Lower lobe of right lung (tissue), 2 donors: ENCODE measurements at places on chromosomes 12 and 14. TPM values are rescaled to one million over a fixed set of nuclear protein-coding genes. Genes with fewer than 3 reads are reported as not detected.
A peak's percentile ranks its signal among the peaks of the same experiment; 100 is the strongest.

Gene KCNK10
- not detected for total RNA-seq

DNA sequence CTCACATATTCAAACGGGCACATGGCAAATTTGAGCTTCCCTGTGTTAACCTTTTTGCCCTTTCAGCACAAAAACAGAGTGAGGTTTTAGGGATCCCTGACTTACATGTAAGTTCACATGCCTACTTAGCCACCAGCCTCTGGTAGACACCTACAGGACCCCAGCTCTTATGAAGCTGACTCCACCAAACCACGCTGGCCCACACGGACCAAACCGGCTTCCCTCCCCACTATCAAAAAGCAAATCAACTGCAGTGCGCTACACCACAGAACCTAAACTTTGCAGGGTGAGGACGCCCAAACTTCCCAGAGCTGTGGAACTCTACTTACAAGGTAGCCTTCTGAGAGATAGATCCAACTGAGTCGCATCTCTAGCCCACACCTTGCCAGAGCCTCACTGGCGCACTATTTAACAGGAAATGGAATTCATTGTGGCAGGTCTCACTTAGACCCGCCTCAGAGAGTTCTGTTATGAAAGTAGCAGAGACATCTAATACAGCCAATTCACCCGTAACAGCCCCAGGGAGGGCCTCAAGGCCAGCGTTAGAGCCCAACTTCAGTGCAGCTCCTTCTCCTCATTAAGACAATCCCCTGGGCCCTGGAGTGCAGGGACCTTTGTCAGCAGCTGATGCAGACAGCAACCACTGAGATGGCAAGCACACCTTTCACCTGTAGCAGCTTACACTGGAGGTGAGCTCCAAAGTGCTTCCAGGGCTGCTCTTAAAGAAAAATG is 49.2 kb downstream of the SH2B3 start:
- H3K27me3 ChIP-seq: no peaks in the 10 kb centered on the region
- peaks cover 7% of the 10 kb centered on the region for H3K4me1 ChIP-seq
- H3K27ac ChIP-seq: no peak overlapping the region
- no peak overlapping the region for H3K4me3 ChIP-seq
- peaks cover 98% of the 10 kb centered on the region for H3K36me3 ChIP-seq
- no peak for DNase-seq

GRCh38 chr14:104799244-104800014 is 1.5 kb upstream of the ZBTB42 start:
- peak overlapping the region; percentile 96 for H3K27ac ChIP-seq
- DNase-seq: no peak
- H3K36me3 ChIP-seq: no peaks in the 10 kb centered on the region
- no peaks in the 10 kb centered on the region for H3K27me3 ChIP-seq

DNA sequence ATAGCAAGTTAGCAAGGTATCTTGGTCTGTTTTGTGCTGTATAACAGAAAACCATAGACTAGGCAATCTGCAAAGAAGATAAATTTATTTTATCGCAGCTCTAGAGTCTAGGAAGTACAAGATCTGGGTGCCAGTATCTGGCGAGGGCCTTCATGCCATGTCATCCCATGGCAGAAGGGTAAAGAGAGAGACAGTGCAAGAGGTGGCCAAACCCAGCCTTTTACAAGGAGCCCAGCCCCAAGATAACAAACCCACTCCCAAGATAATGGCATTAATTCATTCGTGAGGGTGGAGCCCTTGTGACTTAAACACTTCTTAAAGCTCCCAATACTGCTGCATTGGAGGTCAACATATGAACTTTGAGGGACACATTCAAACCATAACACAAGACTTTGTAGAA is 16.9 kb downstream of the RPS29 start:
- H3K36me3 ChIP-seq: no peaks in the 10 kb centered on the region
- no peaks in the 10 kb centered on the region for H3K4me1 ChIP-seq
- no peaks in the 10 kb centered on the region for H3K27me3 ChIP-seq
- H3K27ac ChIP-seq: no peak overlapping the region
- DNase-seq: no peak

DNA sequence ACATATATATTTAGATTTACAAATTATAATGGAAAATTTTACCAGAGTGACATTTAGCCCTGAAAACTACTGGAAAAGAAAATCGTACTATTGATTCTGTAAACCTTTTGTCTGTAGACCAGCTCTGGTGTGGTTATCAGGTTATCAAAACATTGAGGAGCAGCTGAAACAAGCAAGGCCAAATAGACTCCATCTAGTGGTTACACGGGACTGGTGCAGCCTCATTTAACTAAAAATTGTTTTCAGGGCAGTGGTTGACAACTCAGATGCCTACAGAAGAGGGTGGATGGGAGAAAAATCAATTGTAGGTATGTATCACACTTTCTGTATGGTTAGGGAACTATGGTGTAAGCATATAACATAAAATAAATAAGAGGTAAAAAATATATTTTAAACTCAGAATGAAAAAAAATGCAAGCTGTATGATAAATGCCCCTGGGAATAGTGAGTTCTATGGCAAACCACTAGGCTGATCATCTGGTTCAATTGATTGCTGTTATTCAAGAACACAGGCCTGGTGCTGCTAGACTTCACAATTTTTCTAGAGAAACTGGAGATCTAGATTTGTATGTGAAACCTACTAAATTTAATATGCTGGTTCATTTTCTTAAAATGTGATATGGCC is 51.2 kb downstream of the ACSS3 start:
- no peak overlapping the region for H3K27ac ChIP-seq
- H3K27me3 ChIP-seq: no peaks in the 10 kb centered on the region
- no peaks in the 10 kb centered on the region for H3K36me3 ChIP-seq

Gene CAPS2
- 12.1 TPM for total RNA-seq

GRCh38 chr14:89454996-89455395 is 38.0 kb upstream of the FOXN3 start:
- H3K4me3 ChIP-seq: no peak overlapping the region
- DNase-seq: no peak
- no peak overlapping the region for H3K27ac ChIP-seq
- no peaks in the 10 kb centered on the region for H3K36me3 ChIP-seq
- peaks cover 8% of the 10 kb centered on the region for H3K4me1 ChIP-seq

Gene UNC79
- 0.18 TPM for total RNA-seq

Gene ASB2
- 2.4 TPM for total RNA-seq

Gene CABP1
- total RNA-seq: 0.30 TPM

- H3K4me3 ChIP-seq: no peak overlapping the region
- no peaks in the 10 kb centered on the region for H3K4me1 ChIP-seq
- H3K27ac ChIP-seq: no peak overlapping the region
- DNase-seq: no peak
Observed at GRCh38 chr14:31243860-31244259, 36.3 kb upstream of the HECTD1 start.

DNA sequence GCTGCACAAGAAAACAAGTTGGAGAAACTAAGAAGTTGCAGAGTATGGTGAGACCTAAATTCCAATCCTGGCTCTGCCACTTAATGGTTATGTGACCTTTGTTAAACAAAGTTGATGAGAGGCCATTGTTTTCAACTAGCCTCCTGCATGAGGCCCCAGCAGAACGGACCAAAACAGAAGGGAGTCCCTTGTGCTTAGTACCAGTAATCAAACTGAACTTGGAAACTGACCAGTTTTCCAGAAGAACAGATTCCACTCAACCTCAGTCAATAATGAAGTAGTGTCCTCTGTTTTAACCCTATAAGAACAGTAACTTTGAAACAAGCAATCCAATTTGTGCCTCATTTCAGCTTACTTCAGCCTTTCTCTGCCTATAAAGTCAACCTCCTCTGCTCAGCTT is 69.9 kb downstream of the C12orf56 start:
- H3K4me3 ChIP-seq: no peak overlapping the region
- H3K27me3 ChIP-seq: no peaks in the 10 kb centered on the region
- H3K36me3 ChIP-seq: no peaks in the 10 kb centered on the region
- no peak overlapping the region for H3K27ac ChIP-seq
- no peaks in the 10 kb centered on the region for H3K4me1 ChIP-seq
- no peak for DNase-seq

GRCh38 chr12:16913832-16914490 is 308.0 kb upstream of the LMO3 start:
- H3K27me3 ChIP-seq: no peaks in the 10 kb centered on the region
- no peaks in the 10 kb centered on the region for H3K4me1 ChIP-seq
- DNase-seq: no peak
- no peak overlapping the region for H3K27ac ChIP-seq
- no peaks in the 10 kb centered on the region for H3K36me3 ChIP-seq
- H3K4me3 ChIP-seq: no peak overlapping the region

DNA sequence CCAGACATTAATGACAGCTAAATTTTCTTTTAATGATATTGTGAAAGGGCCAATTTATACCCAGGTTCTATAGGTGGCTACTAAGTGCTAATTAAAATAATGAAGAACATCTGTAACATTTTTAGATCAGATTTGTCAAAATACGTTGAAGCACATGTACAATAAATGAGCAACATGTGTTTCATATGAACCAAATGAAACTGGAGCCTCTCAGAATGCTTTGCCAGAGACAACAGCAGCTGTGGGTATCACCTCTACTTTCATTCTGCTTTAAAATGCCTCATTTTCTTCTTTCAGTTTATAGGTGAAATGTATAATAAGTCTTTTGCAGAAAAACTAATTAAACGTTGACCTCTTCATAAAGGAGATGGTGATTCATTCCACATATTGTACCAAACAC is 26.1 kb upstream of the MYF6 start:
- no peak overlapping the region for H3K27ac ChIP-seq
- DNase-seq: no peak
- H3K27me3 ChIP-seq: no peaks in the 10 kb centered on the region
- no peaks in the 10 kb centered on the region for H3K36me3 ChIP-seq
- H3K4me1 ChIP-seq: no peaks in the 10 kb centered on the region

DNA sequence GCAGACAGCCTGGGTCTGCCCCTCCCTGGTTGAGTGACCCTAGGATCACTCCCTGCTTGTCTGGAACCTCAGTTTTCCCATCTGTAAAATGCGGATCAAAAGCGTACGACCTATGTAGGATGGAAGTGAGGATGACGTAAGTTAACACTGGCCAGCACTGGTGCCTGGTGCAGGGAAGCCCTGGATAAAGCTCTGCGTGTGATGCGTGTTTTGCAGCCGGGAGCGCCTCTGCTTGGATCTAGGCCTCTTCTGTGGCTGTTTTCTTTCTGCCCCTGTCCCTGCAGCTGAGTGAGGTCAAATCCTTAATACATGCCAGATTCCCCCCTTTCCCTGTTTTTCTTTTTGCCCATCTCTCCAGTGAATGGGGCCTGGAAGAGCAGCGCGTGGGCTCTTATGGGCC is 201.5 kb downstream of the RBM19 start:
- H3K4me3 ChIP-seq: no peak overlapping the region
- no peaks in the 10 kb centered on the region for H3K36me3 ChIP-seq
- H3K4me1 ChIP-seq: no peaks in the 10 kb centered on the region
- H3K27me3 ChIP-seq: peaks cover 59% of the 10 kb centered on the region
- DNase-seq: no peak

- no peak for DNase-seq
- no peaks in the 10 kb centered on the region for H3K27me3 ChIP-seq
- H3K4me1 ChIP-seq: no peaks in the 10 kb centered on the region
- H3K4me3 ChIP-seq: no peak overlapping the region
- no peak overlapping the region for H3K27ac ChIP-seq
- no peaks in the 10 kb centered on the region for H3K36me3 ChIP-seq
Observed at GRCh38 chr14:52078095-52078531, 9.3 kb upstream of the NID2 start.

DNA sequence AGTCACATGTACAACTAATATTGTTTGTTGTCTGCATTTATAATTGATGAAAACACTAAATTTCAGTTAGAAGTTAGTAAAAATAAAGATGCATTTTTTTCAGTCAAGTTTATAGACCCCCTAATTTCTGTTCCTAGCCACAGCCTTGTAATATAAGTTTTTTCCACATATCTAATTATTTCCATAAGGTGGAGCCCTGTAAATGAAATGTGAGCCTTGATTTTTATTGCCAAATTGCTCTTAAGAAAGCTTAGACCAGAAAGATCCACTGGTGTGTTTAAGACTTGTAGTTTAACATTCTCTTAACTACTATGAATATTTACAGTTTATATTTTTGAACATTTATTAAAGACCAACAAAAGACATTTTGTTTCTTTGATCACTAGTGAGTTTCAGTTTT is 322.1 kb upstream of the RGS6 start:
- H3K27me3 ChIP-seq: no peaks in the 10 kb centered on the region
- no peak overlapping the region for H3K27ac ChIP-seq
- no peak for DNase-seq
- H3K4me3 ChIP-seq: no peak overlapping the region
- no peaks in the 10 kb centered on the region for H3K36me3 ChIP-seq
- peaks cover 4% of the 10 kb centered on the region for H3K4me1 ChIP-seq

DNA sequence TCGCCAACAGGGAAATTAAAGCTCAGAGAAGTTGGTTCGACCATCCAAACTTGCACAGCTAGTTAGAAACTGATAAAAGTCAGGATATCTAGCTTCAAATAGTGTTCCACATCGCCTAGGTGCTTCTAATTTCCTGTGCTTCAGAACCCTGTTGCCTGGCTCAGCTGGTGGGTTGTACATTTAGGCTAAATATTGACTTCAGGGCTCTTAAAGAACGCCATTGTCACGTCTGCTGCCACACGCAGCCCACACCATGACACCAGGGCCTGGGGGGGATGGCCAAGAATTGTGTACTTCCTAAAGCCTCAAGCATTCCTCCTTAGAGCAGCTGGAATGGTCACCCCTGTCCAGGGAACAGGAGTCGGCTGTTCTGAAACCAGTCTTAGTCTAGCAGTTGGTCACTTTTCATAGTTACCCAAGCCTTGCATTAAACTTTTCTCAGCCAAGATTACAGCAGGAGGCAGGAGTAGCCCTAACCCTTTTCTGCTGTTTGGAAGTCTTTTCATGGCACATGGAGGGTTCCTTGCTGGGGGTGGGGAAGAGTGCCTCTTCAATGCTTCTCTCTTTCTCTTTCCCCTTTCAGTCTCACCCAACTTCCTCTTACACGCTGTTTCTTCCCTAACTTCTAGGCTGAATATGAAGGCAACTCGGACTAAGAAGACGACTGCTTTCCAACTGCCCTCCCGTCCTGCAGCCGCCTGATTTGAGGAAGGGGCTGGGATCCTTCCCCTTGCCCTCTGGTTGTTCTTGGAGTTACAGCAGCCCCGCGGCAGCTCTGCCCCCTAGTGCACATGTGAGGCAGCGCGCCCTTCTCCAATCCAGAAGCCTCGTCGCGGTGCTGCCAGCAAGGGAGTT is 17.1 kb downstream of the FOS start:
- H3K4me1 ChIP-seq: peaks cover 64% of the 10 kb centered on the region
- no peaks in the 10 kb centered on the region for H3K36me3 ChIP-seq
- H3K27ac ChIP-seq: peak overlapping the region; percentile 97
- H3K27me3 ChIP-seq: no peaks in the 10 kb centered on the region
- peak overlapping the region; percentile 72 for H3K4me3 ChIP-seq
- DNase-seq: peak; percentile 86

GRCh38 chr12:72574138-72574537 is 302.0 kb downstream of the TRHDE start:
- no peak for DNase-seq
- H3K27me3 ChIP-seq: no peaks in the 10 kb centered on the region
- H3K36me3 ChIP-seq: no peaks in the 10 kb centered on the region
- no peaks in the 10 kb centered on the region for H3K4me1 ChIP-seq

GRCh38 chr14:24630872-24631477 is 3.0 kb downstream of the GZMB start:
- DNase-seq: no peak
- no peak overlapping the region for H3K27ac ChIP-seq
- no peaks in the 10 kb centered on the region for H3K36me3 ChIP-seq
- H3K27me3 ChIP-seq: no peaks in the 10 kb centered on the region
- no peak overlapping the region for H3K4me3 ChIP-seq
- no peaks in the 10 kb centered on the region for H3K4me1 ChIP-seq

Gene SDR9C7
- not detected for total RNA-seq

- H3K27me3 ChIP-seq: no peaks in the 10 kb centered on the region
- peaks cover 61% of the 10 kb centered on the region for H3K4me1 ChIP-seq
- no peak overlapping the region for H3K4me3 ChIP-seq
- no peak for DNase-seq
- H3K27ac ChIP-seq: no peak overlapping the region
- H3K36me3 ChIP-seq: peaks cover 22% of the 10 kb centered on the region
Observed at GRCh38 chr12:55718015-55718414, 2.2 kb downstream of the BLOC1S1 start.

Gene RND1
- total RNA-seq: 5.9 TPM
